ENCODE measurements at places on chromosomes 2 and 18. TPM values are rescaled to one million over a fixed set of nuclear protein-coding genes. Genes with fewer than 3 reads are reported as not detected.

DNA sequence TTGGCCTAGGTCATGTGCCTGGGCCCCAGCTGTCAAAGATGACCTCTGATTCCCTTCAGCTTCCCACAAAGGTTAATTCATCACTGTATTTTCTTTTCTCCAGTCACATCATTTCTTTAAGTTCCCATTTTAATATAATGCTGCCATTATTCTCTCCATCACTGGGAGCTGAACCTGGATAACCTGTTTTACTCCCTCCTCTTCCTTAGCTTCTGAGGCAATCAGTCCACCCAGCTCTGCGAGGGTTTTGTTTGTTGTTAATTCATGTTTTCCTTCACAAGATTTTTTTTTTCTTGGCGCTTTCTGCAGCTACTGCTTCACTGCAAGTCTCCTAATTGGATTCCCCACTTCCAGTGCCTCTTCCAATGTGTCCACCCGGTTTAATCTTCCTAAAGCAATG is 5.1 kb upstream of the EML4 start:
- peak overlapping the region; percentile 59 for H3K27ac ChIP-seq
- peaks cover 10% of the 10 kb centered on the region for H3K4me1 ChIP-seq
- DNase-seq: no peak
- no peak overlapping the region for H3K4me3 ChIP-seq
- no peaks in the 10 kb centered on the region for H3K27me3 ChIP-seq
- no peaks in the 10 kb centered on the region for H3K36me3 ChIP-seq

PRSS56 gene
- total RNA-seq: not detected

- peaks cover 12% of the 10 kb centered on the region for H3K27me3 ChIP-seq
- no peak overlapping the region for H3K27ac ChIP-seq
- no peak overlapping the region for H3K4me3 ChIP-seq
- H3K36me3 ChIP-seq: peaks cover 4% of the 10 kb centered on the region
These were observed 74.9 kb downstream of the LONRF2 start for GRCh38 chr2:100247256-100248043.

- H3K27me3 ChIP-seq: peaks cover 15% of the 10 kb centered on the region
- DNase-seq: no peak
- H3K36me3 ChIP-seq: no peaks in the 10 kb centered on the region
These were observed 93.6 kb downstream of the FTCDNL1 start for GRCh38 chr2:199757233-199757870.

DNA sequence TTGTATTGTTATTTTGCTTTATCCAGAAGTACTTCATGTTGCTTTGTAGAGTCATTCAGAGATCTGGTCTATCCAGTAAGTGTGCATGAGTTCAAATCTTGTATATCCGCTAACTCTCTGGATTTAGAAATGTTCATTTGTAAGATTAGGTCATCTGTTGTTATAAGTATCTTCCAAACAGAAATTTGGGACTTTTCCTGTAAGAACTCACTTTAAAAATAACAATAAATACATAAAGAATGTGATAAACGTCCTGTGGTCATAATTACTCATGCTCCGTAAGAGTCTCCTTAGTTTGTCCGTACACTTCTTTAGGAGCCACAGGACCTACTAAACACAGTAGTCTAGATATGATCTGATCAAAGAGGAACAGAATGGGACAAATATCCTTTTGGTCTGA is 699.9 kb upstream of the SLC8A1 start:
- no peaks in the 10 kb centered on the region for H3K4me1 ChIP-seq
- no peak overlapping the region for H3K27ac ChIP-seq
- DNase-seq: no peak
- no peaks in the 10 kb centered on the region for H3K36me3 ChIP-seq

DYSF gene
- total RNA-seq: 4.2 TPM

SERTAD2 gene
- 26.2 TPM for total RNA-seq

PXDN gene
- 150 TPM for total RNA-seq

DNA sequence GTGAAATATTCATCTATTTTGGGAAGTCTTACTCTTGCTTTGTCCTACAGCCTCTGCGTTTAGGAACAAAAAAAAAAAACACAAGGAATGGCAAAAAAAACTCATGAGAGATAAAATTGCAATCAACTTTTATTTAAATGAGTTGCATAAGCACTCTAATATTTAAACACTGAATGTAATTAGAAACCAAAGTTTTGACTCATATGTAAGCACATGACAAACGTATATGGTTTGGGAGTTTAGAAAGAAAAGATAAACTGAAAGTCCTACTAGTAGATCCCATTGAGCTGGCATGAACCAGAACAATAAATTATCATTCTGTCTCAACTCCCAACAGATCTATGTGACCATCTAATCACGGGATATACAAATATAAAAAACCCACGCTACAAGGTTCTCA is 44.8 kb downstream of the REV1 start:
- peaks cover 22% of the 10 kb centered on the region for H3K36me3 ChIP-seq
- H3K27ac ChIP-seq: no peak overlapping the region
- no peak overlapping the region for H3K4me3 ChIP-seq

GRCh38 chr2:146228466-146229058 is 1616.3 kb upstream of the ACVR2A start:
- peaks cover 4% of the 10 kb centered on the region for H3K36me3 ChIP-seq
- peaks cover 30% of the 10 kb centered on the region for H3K4me1 ChIP-seq
- H3K27me3 ChIP-seq: peaks cover 13% of the 10 kb centered on the region
- H3K27ac ChIP-seq: peak overlapping the region; percentile 26

ANKRD29 gene
- 3.5 TPM for total RNA-seq

DNA sequence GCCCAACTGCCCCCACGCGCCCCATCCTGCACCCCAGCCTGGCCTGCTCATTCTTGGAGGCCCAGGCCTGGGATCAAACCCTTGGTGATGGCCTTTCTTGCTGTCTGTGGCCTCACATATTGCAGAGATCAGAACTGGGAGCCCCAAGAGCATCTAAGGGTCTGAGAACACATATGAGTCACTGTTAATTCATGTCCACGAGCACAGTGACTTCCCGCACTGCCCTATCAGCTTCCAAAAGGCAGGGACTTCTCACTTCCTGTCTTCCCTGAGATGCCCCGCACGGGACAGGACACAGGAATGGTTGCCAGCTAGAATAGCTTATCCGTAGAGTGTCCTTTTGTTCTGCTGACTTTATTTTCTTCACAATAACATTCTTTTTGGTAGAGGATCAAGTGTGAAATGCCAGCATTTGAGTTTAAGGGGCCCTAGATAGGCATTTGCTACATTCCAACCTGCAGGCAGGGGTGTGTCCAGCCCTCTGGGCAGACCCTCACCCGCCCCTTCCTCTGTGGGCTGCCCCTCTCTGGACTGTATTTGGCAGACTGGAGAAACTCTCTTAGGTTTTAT is 21.1 kb upstream of the CELF4 start:
- DNase-seq: no peak
- H3K4me1 ChIP-seq: no peaks in the 10 kb centered on the region
- H3K27me3 ChIP-seq: peaks cover 23% of the 10 kb centered on the region
- no peak overlapping the region for H3K27ac ChIP-seq
- no peaks in the 10 kb centered on the region for H3K36me3 ChIP-seq
- no peak overlapping the region for H3K4me3 ChIP-seq

DNA sequence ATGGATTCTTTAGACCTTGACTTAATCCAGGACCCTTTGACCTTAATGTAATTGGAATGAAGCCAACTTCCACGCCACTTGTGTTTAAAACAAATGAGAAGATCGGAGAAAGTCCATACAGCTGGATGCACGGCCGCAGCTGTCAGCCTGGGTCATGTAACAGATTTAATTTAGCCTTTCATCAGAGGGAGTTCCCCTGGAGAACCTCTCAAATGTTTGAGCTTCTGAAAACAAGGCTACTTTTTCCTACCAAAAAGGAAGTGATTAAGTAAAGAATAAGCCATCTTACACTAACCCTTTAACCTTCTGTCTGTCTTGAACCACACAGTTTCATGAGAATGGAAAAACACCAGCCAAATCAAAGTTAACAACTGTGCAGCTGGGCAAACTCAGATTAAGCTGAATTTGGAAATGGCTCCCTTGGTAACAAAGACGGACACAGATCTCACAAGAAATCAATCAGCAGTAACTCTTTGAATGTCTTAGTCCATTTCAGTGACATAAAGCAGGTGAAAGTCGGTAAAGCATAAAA is 103.6 kb downstream of the DOCK10 start:
- H3K4me1 ChIP-seq: peaks cover 14% of the 10 kb centered on the region
- no peaks in the 10 kb centered on the region for H3K36me3 ChIP-seq
- DNase-seq: no peak

DNA sequence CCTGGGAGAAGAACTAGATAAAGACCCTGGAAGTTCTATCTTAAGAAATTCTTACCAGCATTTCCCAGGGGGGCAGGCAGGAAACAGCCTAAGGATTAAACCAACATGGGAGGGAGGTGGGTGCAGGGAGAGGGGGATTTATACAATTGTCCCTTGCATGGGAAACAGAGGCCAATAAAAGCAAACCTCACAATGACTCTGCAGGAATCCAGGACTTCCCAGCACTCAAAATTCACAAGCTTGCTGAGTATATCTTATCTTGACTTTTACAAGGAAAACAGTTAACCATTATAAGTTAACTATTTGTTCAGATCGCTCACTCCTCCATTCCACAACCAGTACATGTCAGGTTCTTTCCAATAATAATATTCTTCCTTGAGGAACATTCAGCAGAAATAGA is 241.3 kb downstream of the MREG start:
- H3K27me3 ChIP-seq: no peaks in the 10 kb centered on the region
- H3K4me3 ChIP-seq: no peak overlapping the region
- H3K36me3 ChIP-seq: no peaks in the 10 kb centered on the region
- peaks cover 26% of the 10 kb centered on the region for H3K4me1 ChIP-seq
- DNase-seq: no peak

DNA sequence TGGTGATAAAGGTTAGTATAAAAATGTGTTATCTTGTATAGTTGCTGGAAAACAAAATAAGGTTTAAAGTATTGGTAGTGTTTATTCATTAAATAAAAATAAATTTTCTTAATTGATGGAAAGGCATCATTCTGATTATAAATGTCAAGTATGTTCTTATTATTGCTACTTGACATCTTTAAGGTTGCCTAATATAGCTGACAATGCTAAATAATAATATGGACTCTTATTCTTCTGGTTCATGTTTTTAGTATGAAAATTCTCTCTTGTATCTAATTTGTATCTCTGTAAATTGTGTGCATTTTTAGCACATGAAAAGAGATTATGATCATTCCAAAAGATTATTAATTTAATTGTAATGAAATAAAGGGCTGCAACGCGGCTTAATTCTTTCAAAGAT is 25.0 kb downstream of the RBM44 start:
- H3K4me1 ChIP-seq: no peaks in the 10 kb centered on the region
- DNase-seq: no peak
- no peaks in the 10 kb centered on the region for H3K36me3 ChIP-seq
- no peaks in the 10 kb centered on the region for H3K27me3 ChIP-seq
- H3K4me3 ChIP-seq: no peak overlapping the region

CASP8 gene
- total RNA-seq: 12.9 TPM

DNAH7 gene
- total RNA-seq: 1.4 TPM

GRCh38 chr18:77054606-77055428 is 77.8 kb downstream of the MBP start:
- no peaks in the 10 kb centered on the region for H3K27me3 ChIP-seq
- no peak for DNase-seq

GRCh38 chr2:55490554-55490953 is 29.0 kb upstream of the CFAP36 start:
- H3K4me3 ChIP-seq: no peak overlapping the region
- H3K4me1 ChIP-seq: no peaks in the 10 kb centered on the region
- no peaks in the 10 kb centered on the region for H3K36me3 ChIP-seq
- DNase-seq: no peak

GRCh38 chr2:104897515-104898184 is 43.7 kb downstream of the POU3F3 start:
- no peak overlapping the region for H3K27ac ChIP-seq
- peaks cover 36% of the 10 kb centered on the region for H3K27me3 ChIP-seq
- no peaks in the 10 kb centered on the region for H3K4me1 ChIP-seq
- DNase-seq: no peak

DNA sequence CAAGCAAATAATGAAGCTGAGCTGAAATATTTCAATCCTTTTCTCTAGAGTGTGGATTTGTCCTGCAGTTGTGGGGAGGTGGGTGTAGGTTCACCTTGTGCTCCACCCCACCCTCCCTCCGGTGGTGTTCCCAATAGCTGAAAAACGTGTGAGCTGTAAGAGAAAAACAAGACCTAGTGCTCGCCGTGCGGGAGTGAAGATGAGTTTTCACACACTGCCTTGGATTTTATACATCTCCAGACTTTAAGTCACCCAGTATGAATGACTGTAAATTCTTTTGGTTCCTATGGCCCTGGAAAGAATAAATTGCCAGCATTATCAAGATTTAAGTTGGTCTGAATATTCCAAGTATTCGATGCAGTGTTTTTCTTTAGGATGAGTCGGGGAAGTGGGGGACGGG is 1.9 kb upstream of the SOX11 start:
- peaks cover 6% of the 10 kb centered on the region for H3K27me3 ChIP-seq
- H3K27ac ChIP-seq: peak overlapping the region; percentile 96

GRCh38 chr18:55427951-55428350 is 160.0 kb downstream of the TCF4 start:
- peaks cover 11% of the 10 kb centered on the region for H3K36me3 ChIP-seq
- no peak overlapping the region for H3K27ac ChIP-seq
- DNase-seq: no peak
